ENCODE measurements at places on chromosomes 5 and 9.

GRCh38 chr5:53263151-53263550, 153.6 kb upstream of the MOCS2 start:
- no peak for DNase-seq

GRCh38 chr5:169832845-169833244, 147.4 kb downstream of the INSYN2B start:
- no peak for DNase-seq

DNA sequence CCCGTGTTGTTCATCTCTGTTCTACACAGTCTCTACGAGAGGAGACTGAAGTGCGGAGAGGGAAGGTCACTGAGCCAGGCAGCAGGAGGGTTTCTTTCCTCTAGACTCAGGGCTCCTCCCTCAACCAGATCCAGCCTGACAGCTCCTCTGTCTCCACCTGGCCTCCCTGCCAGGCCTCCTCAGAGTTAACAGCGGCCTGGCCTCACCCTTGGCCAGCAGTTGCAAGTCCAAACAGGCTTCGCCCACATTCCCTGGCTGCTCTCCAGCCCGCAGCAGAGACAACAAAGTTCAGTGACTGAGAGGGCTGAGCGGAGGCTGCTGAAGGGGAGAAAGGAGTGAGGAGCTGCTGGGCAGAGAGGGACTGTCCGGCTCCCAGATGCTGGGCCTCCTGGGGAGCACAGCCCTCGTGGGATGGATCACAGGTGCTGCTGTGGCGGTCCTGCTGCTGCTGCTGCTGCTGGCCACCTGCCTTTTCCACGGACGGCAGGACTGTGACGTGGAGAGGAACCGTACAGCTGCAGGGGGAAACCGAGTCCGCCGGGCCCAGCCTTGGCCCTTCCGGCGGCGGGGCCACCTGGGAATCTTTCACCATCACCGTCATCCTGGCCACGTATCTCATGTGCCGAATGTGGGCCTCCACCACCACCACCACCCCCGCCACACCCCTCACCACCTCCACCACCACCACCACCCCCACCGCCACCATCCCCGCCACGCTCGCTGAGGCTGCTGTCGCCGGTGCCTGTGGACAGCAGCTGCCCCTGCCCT, at the start of gene HRCT1:
TSS of gene HRCT1 (plus strand) at position 291 of the 768 bp plus-strand sequence. CDS start at position 377, 86 bp downstream.
- no peak for DNase-seq

DNA sequence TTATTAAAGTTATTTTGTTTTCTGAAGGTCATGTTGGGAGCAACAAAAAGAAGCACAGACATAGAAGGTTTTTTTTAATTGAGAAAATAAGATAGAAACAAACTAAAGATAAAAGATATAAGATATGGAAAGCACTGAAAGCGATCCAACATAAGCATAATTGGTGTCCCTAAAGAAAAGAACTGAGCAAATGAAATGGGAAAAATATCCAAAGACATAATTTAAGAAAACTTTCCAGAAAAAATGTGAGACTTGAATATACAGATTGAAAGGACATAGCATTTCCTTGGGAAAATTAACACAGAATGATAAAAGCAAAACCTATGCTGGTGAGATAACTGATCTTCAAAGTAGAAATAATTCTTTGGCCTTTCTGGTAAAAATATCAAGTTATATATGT, 289.3 kb downstream of the KIAA0825 start:
- DNase-seq = no peak

DNA sequence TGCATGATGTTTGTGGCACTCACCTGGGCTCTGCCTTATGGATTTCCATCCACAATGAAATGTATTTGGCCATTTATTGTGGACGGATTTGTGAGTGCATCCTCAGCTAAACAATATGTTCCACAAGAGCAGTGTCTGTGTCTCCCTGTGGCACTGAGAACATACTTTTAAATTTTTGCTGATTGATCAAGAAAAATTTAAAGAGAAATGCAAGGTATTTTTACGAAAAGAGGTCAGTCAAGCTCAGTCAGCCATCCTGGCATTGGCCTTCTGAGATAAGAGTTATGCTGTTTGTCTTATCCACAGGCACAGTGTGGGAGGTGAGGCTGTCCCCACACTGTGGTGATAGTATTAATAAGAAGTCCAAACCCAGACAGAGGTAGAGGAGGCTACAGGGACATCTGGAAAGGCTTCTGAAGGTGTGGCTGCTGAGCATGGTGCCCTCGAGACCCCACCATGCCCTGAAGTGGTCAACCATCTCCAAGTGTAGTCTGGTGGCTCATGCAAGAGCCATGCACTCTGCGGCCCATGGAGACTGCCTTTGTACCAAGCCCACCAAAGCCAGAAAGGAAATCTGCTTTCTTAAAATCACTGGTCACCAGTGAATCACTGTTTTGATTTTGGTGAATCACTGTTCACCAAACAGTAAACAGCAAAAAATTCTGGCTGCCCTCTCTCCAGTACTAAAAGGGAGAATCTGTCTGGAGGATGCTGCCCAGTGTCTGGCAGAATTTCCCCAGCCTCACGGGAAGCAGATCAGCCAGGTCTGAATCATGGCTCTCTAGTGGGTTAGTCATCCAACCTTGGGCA, 28.8 kb downstream of the SPOCK1 start:
- DNase-seq = no peak

Measured in stimulated activated CD4-positive, alpha-beta T cell treated with anti-CD3 and anti-CD28 coated beads, TNF-alpha, amount 100 ng/mL, for 1 hour (primary cell).